Natural killer cell treated with Interleukin-12 subunit alpha and Interleukin-12 subunit beta and Interleukin-15 and Interleukin-18, amount 100 ng/mL, for 72 hours (primary cell): ENCODE measurements at places on chromosomes 11 and 22.

GRCh38 chr11:14687456-14687855, 43.9 kb downstream of the PDE3B start:
- no peak for DNase-seq

GRCh38 chr22:42814215-42814614, 42.9 kb downstream of the ARFGAP3 start:
- no peak for DNase-seq

DNA sequence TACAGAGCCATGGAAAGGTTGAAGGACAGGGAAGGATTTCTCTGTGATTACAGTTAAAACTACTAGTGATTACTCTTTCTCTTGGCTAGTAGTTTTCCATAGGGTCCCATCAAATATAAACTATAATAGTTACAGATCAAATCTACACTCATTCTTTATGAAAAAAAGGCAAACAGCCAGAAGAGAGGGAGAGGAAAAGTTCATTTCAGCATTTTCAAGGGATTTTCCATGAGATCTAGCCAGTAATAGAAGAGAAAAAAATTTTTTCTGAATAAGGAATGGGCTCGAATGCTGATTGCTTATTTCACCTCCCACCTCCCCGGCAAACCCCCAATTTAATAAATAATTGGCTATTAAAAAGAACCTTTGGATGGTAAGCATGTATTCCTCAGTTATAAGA, 74.8 kb upstream of the BLID start:
- DNase-seq: no peak

DNA sequence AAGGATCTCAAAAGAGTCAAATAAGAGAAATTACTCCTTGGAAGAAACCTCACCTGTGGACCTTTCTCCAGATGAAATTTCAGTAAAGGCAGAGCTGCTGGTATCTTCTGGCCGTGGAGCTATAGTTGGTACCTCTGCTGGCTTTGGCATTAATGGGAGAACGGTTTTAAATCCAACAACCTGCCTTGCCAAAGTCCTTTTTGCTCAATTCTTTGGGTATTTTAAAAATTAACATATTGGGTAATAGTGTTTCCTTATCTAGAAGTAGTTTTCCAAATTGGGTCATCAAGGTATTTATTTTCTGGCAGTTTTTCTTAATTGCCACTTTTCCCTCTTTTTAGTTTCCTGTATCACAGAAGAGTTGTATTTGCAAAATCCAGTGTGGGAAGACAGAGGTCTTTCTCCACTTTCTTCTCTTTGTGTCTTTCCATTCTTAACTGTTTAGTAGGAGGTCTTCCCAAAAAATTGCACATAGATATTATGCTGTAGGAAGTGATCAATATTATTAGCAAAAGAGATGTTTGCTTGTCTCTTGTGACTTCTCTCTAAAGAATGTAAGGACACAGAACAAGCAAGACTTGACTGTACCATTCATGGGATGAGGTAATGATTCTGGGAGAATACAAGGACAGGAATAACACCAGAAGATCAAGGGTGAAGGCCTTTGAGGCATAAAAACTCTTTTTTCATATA, at the start of gene SAA4:
SAA4 (minus strand) TSS at position 139 of the 693 bp plus-strand sequence. CDS start 876 bp downstream, outside the sequence.
- DNase-seq: no peak

DNA sequence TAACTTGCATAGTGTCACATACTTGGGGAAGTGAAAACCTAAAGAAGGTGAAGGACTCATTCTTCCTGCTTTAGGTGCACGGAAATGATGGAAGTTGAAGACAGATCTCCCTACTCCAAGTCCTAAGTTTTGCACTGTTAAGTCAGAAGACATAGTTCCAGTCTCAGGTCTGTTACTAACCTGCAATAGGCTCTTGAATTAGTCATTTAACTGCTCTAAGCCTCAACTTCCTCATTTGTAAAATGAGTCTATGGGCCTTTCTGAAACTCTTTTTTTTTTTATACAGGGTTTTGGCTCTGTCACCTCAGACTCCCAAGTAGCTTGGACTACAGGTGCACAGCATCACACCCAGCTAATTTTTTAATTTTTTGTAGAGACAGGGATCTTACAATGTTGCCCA, 30.8 kb upstream of the POU2AF1 start:
- DNase-seq: no peak

GRCh38 chr22:41781507-41781906, 19.0 kb upstream of the CCDC134 start:
- DNase-seq: no peak

DNA sequence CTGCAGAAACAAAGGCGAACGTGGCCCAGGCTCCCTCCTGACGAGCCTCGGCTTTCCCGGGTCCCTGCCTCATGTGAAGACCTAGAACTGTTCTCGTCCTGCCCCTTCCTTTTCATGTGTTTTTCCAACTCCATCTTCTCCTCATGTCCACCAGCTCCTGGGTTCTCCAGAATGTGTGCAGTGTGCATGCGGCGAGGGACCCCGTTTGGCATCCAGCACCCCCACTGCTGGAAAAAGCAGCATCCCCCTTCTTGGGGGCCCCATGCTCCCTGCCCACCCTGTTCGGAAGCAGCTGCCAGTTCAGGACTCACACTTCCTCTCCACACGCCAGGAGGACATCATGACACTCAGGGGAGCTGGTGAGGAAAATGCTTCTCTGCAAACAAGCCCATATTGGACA, 313.5 kb downstream of the BRD1 start:
- no peak for DNase-seq

GRCh38 chr11:3156282-3156660, 8.8 kb downstream of the OSBPL5 start:
- peak; percentile 57 for DNase-seq

DNA sequence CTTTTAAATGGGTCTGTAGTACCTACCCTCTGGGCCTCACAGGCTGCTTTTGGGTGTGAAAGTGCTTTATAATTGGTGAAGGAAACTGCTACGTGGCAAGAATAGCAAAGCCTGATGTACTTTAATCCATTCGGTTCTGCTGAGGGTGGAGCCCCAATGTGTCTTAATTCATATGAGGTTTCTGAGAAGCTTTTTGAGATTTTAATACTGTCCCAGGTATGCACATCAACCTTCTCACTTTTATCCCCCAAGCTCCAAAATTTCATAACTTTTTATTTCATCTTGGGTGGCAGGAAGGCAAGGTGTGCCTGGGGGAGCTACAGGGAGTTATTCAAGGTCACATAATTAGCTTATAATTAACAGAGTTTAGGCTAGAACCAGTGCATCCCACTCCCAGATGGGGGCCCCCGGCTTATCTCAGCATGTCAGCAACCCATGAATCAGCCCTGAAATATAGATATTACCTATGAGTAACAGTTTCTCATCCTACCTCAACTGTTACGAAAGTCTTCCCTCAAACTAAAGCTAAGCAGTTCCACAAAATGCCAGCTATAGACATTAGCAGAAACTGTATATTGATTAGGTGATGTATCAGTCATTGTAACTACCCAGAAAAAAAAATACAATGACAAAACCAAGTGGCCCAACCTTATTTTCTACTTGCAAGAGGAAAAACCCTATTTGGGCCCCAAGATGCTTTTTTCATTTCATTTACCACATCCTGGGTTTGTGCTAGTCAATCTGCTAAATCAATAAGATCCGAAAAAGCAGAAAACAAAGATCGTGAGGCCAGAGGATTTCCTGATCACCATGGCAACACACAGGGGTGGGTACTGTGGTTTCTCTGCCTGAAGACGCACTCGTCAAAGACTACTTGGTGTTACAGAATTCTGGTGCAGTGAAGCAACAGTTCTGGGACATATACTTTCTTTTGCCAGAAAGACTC, 26.7 kb downstream of the CD44 start:
- DNase-seq: peak; percentile 91

DNA sequence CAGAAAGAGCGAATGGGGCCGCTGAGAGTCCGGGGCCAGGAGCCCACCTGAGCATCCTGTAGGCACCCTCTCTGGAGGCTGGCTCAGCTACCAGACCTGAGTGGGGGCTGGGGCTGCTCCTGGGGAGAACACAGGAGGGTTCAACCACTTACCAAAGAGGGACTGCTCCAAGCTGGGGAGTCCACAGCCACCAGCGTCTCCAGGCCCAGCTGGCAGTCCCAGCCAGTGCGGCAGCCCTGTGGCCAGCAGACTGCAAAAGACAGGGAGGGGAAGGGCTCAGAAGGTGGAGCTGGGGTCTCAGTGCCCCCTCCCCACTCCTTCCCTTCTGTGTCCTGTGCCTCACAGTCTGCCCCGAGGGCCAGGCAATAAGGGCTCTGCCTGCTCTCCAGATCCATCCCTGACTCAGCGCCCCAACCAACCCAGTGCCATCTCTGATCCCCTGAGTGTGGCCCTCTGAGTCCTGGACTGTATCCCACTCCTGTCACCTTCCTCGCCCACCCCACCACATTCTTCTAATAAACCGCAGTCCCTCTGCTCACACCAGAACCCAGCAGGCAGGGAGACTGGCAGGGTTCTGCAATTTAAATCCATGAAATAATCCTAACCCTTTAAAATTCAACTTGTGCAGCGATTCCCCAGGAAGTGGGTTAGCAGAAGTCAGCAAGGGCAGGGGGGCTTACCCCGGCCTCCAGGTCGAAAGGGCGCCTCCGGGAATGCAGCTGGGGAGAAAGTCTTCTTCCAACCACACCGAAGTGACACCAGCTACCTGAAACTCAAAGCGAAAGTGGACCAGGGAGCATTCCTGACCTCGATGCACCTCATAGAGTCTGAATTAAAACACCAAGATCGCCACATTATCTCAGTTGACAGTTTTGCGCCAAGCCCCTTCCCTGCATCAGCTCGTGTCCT, 13.3 kb downstream of the CHST1 start:
- DNase-seq: no peak

- peak; percentile 60 for DNase-seq
Measured at GRCh38 chr22:49983148-49984042, 22.8 kb downstream of the PIM3 start.

DNA sequence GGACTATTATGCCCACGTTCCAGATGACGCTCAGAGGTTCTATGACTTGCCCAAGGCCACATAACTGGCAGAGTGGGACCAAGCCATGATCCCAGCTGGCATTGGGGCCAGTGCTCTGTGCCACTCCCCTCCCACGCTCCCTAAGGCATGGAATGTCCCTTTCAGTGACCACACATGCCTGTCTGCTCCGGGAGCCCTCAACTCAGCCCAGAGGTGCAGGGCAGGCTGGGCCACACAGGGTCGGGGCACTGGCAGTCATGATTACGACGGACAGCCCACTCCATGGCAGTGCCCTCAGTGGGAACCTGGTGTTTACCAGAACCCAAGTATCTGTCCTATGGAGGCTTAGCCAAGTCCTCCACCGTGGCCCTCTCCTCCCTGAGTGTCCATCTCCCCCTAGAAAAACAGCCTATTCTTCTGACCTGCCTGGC, 10.0 kb downstream of the RHBDD3 start:
- no peak for DNase-seq

GRCh38 chr22:48757581-48757980, 1070.1 kb downstream of the BRD1 start:
- DNase-seq: peak; percentile 37

- no peak for DNase-seq
Measured at GRCh38 chr11:47646019-47646418, 3.7 kb upstream of the MTCH2 start.

DNA sequence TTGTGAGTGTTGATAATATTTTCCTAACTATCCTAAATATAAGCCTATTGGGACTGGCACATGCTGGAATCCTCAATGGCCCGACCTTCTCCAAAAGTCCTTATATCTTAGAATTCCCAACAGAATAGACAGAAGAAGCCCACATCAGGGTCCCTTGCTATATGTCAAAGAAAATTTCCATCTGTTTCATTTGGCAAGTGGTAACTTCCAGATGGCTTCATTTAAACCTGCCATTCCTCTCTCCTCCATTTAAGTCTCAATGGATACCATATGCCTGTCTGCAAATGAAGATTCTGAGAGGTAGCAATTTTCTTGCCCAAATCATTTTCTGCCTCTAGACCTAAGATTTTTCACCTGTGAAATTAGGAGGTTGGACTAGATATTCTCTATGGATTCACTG, 73.1 kb upstream of the KCNA4 start:
- no peak for DNase-seq

GRCh38 chr22:26669060-26669481, 11.7 kb downstream of the MIAT start:
- DNase-seq: no peak

DNA sequence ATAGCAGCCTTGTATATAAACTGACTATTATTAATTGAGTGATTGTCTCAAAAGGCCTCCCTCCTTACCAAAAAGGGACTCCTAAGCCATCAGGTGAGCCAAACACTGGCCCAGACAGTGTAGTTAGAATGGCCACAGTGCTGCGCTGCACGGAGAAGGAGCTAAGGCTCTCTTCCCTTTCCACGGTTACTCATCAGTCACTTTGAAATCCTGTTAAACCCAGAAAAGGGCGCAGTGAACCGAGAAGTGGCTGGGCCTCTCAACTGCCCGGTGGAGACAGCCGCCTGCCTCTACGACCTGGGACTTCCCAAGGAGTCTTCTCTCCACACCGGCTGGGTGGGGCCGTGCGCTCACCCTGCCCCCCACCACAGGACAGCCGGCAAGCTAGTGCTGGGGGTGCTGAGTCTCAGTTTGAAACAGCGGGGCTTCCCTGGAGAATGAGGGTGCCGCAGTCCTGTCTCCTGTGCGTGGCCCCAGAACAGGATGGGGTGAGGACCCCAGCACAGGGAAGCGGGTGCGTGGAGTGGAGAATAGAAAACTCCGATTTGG, 1.3 kb downstream of the MYH9 start:
- peak; percentile 88 for DNase-seq

DNA sequence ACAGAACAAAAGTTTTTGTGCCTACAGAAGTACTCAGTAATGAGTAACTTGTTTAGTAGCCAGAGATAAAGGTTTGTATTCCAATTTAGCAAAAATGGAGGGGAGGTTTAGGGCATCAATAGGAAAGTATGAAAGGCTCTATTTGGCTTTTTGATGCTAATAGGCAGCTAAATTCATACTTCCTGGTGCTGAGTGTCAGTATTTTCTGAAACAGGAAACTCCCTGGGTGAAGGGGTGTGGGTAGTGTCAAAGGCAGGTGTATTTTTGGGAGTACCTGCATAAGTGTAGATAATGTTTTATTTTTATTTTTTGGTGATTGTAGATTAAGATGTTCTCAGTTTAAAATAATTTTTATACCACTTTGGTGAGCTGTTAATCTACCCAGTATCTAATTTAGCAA, 29.3 kb upstream of the MMP7 start:
- no peak for DNase-seq
